Endothelial cell of coronary artery (primary cell): ENCODE measurements at places on chromosomes 2 and 18. TPM values are rescaled to one million over a fixed set of nuclear protein-coding genes. Genes with fewer than 3 reads are reported as not detected.

Gene LNPK
- total RNA-seq: 5.9 and 13.6 TPM in 2 replicates

Gene SEC11C
- total RNA-seq: 20.8 and 24.2 TPM in 2 replicates

Gene CD207
- under 0.01 TPM in 1 of 2 replicates, not detected in the other for total RNA-seq

Gene RAB6C
- under 0.01 TPM in 1 of 2 replicates, not detected in the other for total RNA-seq

Gene TAF4B
- 3.4 and 3.9 TPM in 2 replicates for total RNA-seq

Gene CTDP1
- 29.5 and 31.4 TPM in 2 replicates for total RNA-seq

Gene GALNT13
- 0.09 and 0.36 TPM in 2 replicates for total RNA-seq

Gene BZW1
- 567 and 584 TPM in 2 replicates for total RNA-seq

Gene LIMS4
- 19.5 and 20.7 TPM in 2 replicates for total RNA-seq

Gene TXNDC2
- under 0.01 TPM in 1 of 2 replicates, not detected in the other for total RNA-seq

Gene DAPL1
- total RNA-seq: not detected in 2 replicates

Gene RESP18
- not detected in 2 replicates for total RNA-seq

Gene CD28
- under 0.01 TPM in 2 replicates for total RNA-seq

Gene PLEK
- under 0.01 and 0.09 TPM in 2 replicates for total RNA-seq

Gene WDPCP
- 5.9 and 6.2 TPM in 2 replicates for total RNA-seq

Gene CHAC2
- 5.8 and 7.2 TPM in 2 replicates for total RNA-seq

Gene LYPD6
- total RNA-seq: 0.47 and 1.8 TPM in 2 replicates

Gene NGEF
- total RNA-seq: 0.09 and 1.5 TPM in 2 replicates

Gene RSAD2
- 0.19 and 0.36 TPM in 2 replicates for total RNA-seq

Gene HOXD10
- total RNA-seq: not detected in 2 replicates

Gene MEP1B
- 0.19 TPM in 1 of 2 replicates, not detected in the other for total RNA-seq

Gene CCDC85A
- total RNA-seq: 11.2 and 24.1 TPM in 2 replicates

Gene ADRA2B
- total RNA-seq: not detected in 2 replicates

Gene SLC23A3
- 1.1 and 3.5 TPM in 2 replicates for total RNA-seq

Gene MOGAT1
- total RNA-seq: not detected in 2 replicates

Gene LRP1B
- total RNA-seq: 0.09 and 0.18 TPM in 2 replicates

Gene MDH1B
- 0.28 and 0.72 TPM in 2 replicates for total RNA-seq

Gene RBBP8
- 11.5 and 12.1 TPM in 2 replicates for total RNA-seq

Gene RRM2
- 17.1 and 36.1 TPM in 2 replicates for total RNA-seq

Gene CFAP65
- total RNA-seq: under 0.01 TPM in 1 of 2 replicates, not detected in the other

Gene DSC3
- 0.36 and 0.38 TPM in 2 replicates for total RNA-seq

Gene GDF7
- total RNA-seq: 1.5 and 3.6 TPM in 2 replicates

Gene ECEL1
- total RNA-seq: not detected in 2 replicates

Gene ATP6V1B1
- total RNA-seq: 0.28 TPM in 1 of 2 replicates, not detected in the other

Gene ZC3H6
- total RNA-seq: 1.4 and 2.9 TPM in 2 replicates

Gene ZSWIM2
- not detected in 2 replicates for total RNA-seq

Gene PTPRN
- not detected in 2 replicates for total RNA-seq

Gene RBM44
- total RNA-seq: 0.47 and 0.81 TPM in 2 replicates

Gene MYO7B
- total RNA-seq: 0.09 and 0.47 TPM in 2 replicates

Gene NDUFV2
- total RNA-seq: 78.8 and 100 TPM in 2 replicates

Gene DYNAP
- not detected in 2 replicates for total RNA-seq

Gene CYTIP
- total RNA-seq: not detected in 2 replicates

Gene SERPINB11
- total RNA-seq: not detected in 2 replicates

Gene CLEC4F
- total RNA-seq: under 0.01 TPM in 1 of 2 replicates, not detected in the other

Gene FHOD3
- 0.94 and 4.0 TPM in 2 replicates for total RNA-seq

Gene SEH1L
- 36.5 and 38.7 TPM in 2 replicates for total RNA-seq

Gene SLC5A7
- total RNA-seq: not detected in 2 replicates

Gene SERPINB7
- not detected in 2 replicates for total RNA-seq

Gene PARD6G
- total RNA-seq: 0.75 and 1.3 TPM in 2 replicates

Gene ACTR1B
- total RNA-seq: 54.3 and 84.3 TPM in 2 replicates

Gene IL36G
- total RNA-seq: not detected in 2 replicates

Gene AQP12B
- not detected in 2 replicates for total RNA-seq

Gene YPEL5
- total RNA-seq: 63.0 and 75.1 TPM in 2 replicates

Gene SFTPB
- not detected in 2 replicates for total RNA-seq

Gene TUBA4B
- total RNA-seq: not detected in 2 replicates

Gene DNAJC5G
- total RNA-seq: not detected in 2 replicates

Gene MROH2A
- total RNA-seq: not detected in 2 replicates

Gene CNGA3
- total RNA-seq: not detected in 2 replicates
